Smooth muscle cell of the brain vasculature (primary cell): ENCODE measurements at places on chromosomes 7 and 10.

DNA sequence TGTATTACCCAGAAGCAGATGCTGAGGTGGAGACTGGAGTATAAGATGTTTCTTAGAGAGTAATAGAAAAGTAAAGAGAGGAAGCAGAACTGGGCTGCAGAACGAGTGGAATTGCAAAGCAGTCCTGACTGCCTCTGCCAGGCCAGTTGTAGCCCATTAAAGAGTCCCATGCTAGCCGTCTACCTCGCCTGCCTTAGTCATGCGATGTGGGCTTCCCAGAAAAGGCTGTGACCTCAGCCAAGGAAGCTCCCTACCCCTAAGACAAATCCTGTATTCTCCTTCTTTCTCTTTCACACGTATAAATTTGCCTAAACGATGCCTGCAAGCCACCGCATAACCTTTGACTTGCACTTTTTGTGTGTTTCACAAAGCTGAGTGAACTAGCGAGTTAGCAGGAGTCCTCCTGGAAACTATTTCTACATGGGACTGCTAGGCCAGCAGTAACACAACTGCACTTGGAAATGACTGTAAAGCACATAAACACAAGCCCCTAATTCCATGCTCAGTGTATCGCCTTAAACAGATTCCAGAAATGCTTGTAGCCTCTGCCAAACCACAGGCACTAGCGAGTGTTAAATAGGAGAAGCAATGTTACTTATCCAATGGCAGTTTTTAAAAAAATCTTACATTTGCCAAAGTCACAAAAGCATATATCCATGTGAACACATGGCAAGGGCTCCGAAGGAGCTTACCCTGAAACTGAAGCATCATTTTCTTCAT lies 47.4 kb upstream of the GNAI1 start:
- DNase-seq: peak; percentile 32

DNA sequence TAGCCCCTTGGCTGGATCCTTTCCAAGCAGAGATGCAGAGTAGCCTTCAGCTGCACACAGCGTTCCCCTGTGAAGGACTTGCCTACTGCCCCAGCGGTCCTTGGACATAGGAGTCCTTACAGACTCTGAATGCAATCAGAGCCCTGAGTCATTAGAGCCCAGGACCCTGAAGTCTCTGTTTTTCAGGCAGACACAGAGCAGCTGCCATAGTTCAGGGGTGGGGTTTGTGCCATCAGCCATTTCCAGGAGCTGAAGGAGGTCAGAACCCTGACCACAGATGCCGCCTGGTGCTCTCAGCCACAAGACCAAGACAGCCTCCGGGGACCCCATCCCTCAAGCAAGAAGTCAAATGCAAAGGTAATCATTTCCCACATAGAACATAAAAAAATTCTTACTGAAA lies 32.8 kb upstream of the WDFY4 start:
- no peak for DNase-seq

DNA sequence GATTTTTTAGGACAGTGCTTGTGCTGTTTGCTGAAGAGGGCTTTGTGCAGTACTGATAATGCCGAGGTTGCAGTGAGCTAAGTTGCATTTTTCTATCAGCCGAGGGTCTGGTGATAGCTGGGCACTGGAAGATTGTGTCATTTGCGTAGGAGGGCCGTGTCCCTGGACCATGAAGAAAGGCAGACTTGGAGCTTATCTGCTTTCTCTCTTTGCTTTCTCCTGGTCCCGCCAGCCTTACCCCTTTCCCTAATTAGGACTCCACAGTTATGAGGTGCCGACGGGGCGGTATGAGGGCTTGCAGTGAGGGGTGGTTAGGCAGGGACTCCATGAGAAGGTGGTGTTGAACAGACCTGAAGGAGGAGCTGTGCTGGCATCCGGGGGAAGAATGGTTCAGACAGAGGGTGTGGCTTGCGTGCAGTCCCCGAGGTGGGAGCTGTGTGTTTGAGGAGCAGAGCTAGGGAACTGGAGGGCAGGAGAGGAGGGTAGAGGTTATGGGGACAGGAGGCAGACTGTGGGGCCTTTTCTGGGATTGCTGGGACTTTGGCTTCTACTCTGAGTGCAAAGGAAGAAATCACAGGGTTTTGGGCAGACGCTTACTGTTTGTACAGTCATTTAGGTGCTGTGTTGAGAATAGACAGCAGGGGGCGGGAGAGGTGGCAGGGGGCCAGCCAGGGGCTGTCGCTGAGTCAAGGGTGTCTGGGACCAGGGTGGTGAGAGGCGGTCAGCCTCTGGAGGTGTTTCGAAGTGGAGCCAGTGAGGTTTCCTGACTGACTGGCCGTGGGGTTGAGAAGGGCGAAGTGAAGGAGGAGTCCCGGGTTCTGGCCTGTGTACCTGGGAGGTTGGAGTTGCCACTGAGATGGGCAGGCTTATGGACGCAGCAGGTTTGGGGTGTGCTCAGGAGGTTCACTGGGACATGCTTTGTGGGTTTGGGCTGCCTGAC lies 43.4 kb downstream of the PRF1 start:
- no peak for DNase-seq

GRCh38 chr10:130301021-130301892 lies 165.1 kb downstream of the GLRX3 start:
- DNase-seq: no peak

DNA sequence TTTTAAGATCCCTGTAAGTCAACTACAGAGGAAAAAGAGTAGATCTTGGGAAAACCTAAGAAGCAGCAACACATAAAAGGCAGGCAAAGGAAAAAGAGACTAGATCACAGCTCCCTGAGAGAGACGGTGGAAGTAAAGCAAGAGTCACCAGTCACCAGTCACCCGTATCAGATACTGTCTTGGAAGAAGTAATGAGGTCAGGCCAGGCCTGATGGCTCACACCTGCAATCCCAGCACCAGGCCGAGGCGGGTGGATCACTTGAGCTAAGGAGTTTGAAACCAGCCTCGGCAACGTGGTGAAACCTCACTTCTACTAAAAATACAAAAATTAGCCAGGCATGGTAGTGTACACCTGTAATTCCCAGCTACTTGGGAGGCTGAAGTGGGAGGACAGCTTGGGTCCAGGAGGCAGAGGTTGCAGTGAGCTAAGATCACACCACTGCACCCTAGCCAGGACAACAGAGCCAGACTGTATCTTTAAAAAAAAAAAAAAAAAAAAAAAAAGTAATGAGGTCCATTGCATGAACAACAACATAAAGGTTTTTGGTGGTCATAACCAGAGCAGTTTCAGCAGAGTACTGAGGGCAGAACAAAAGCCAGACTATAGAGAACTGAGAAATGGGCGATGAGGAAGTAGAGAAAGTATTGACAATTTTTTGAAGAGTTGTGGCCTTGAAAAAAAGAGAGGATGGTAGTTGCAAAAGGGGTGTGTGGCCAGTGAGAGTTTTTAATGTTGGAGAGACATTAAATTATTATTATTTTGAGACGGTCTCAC lies 16.9 kb downstream of the ZNF713 start:
- no peak for DNase-seq

DNA sequence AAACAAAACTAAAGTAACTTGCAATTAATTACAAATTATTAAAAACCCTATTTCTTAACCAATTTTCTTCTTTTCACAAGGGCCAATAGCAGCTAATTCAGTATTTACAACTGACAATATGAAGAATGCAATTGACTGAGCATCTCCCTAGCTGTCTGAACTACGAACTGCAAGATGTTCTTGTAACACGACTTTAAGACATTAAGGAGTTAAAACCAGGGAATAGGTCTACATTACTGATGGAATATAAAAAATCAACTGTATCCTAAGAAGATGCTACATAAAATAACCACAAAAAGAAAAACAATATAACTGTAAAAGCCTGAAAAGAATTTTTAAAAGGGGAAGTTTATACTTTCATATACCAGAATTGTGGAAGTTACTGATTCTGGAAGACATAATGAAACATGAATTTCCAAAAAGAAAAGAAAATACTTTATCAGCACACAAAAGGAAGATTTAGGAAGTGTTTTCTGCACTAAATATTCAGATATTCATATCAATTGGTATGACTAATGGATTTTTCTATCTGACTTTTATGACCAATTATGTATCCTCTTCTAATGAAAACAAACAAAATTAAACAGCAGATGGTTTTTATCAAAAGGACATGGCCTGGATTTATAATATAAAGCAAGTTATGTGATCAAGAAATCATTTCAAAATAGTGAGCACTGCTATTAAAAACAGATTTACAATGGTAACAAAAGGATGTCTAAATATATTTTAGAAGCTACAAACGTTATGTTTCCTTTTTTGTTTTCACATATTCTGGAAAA lies 1.6 kb downstream of the GPR22 start:
- DNase-seq: no peak

DNA sequence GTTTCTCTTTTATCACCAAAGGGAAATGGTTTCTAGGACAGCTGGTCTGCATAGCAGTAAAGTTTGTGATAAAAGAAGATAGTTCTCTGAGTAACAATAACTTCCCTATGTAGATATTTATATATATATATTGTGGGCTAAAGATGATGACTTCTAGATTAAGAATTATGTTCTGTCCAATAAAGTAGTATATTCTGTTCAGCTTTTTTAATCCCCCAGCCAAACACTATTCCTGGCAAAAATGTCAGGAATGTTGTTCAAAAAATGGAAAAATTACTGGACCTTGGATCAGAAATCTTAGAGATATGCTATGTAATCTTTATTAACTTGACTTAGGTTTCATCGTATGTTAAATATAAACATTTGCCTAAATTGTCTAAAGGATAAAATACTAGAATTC lies 136.3 kb upstream of the GNAI1 start:
- no peak for DNase-seq

DNA sequence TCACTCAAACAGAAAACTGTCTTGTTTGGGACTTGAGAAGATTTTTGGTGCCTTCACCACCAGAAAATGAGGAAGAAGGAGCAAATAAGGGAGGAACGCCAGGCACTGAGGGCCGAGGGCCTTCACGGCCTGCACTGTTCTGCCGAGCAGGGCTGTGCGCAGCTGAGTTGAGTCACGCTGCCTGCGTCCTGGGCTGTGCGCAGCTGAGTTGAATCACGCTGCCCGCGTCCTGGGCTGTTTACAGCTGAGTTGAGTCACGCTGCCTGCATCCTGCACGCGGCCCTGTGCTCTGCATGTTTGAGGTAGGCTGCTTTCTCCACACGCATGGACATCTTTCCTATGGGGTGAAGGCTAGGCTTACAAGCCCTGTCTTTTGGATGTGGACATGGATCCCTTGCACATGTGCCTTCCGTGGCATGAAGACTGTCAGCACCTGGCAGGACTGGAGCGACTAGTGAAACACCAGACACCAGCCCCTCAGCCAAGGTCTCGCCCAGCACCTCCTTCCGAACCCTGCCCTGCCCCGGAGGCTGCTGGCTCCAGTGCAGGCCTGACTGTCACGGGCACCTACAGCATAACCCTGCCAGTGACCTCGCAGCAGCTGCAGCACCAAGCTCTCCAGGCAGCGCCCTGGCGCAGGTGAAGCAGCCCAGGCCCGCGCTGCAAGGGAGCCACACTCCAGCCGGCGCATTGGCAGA lies 96.7 kb downstream of the HTR5A start:
- peak; percentile 43 for DNase-seq

DNA sequence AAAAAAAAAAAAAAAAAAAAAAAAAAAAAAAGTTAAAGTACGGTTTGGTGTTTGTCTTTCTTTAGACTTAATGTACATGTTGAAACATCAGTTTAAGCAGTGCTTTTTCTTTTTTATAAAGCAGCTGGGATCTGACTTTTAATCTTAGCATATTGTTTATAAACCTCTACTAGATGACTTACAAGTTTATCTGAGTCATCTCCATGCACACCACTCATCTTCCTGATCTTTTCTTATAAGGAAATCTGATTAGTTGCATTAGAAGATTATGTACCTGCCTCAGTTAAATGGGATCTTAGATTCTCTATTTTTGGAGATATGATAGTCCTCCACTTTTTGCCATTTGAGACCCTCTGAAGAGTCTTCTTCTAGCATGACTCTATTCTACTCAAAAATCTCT lies 391.9 kb upstream of the LRGUK start:
- DNase-seq: no peak

DNA sequence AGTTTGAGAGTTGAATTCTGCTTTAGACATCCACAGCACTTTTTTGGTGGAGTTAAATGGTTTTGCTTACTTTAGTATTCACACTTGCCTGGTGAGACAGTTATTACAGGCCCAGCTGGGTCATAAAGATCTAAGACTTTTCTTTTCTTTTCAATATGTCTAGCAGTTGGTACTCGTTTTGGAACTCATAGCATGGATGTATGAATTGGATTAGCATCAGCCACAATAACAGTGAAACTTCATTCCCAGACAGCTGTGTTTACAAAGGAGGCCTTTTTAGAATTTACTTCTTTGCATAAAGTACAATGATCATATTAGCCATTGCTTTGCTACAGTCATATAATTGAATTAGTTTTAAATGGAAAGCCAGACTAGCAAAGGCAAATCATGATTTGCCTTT lies 168.4 kb upstream of the DKK1 start:
- no peak for DNase-seq

DNA sequence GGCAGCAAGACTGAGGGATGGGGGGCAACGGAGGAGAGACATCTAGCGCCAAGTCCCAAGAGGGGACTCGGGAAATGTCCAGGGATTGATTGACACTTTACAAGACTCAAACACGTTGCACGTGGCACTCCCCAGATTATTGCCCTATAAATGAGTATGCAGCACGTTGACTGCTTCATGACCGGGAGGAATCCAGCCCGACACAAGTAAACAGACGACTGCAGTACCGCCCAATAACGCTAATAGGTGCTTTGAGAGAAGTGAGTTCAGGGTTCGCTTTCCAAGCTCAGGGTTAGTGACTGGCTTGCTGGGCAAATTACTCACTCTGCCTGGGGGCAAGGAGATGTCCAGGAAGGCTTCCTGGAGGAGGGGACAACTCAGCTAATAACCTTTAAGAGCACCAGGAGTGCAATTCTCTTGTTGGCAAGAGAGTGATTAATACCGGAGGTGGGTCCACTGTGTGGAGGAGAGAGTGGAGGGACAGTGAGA lies 73.3 kb upstream of the MYL10 start:
- DNase-seq: no peak

GRCh38 chr10:116768786-116769185 lies 26.4 kb upstream of the HSPA12A start:
- DNase-seq: no peak

- DNase-seq: no peak
These were observed 298.9 kb upstream of the CNTNAP2 start for GRCh38 chr7:145817687-145818086.
